DMS153 (cell line): ENCODE measurements at places on chromosomes 13 and 19.

- no peak for DNase-seq
These were observed 16.8 kb downstream of the SPC24 start for GRCh38 chr19:11138601-11139300.

DNA sequence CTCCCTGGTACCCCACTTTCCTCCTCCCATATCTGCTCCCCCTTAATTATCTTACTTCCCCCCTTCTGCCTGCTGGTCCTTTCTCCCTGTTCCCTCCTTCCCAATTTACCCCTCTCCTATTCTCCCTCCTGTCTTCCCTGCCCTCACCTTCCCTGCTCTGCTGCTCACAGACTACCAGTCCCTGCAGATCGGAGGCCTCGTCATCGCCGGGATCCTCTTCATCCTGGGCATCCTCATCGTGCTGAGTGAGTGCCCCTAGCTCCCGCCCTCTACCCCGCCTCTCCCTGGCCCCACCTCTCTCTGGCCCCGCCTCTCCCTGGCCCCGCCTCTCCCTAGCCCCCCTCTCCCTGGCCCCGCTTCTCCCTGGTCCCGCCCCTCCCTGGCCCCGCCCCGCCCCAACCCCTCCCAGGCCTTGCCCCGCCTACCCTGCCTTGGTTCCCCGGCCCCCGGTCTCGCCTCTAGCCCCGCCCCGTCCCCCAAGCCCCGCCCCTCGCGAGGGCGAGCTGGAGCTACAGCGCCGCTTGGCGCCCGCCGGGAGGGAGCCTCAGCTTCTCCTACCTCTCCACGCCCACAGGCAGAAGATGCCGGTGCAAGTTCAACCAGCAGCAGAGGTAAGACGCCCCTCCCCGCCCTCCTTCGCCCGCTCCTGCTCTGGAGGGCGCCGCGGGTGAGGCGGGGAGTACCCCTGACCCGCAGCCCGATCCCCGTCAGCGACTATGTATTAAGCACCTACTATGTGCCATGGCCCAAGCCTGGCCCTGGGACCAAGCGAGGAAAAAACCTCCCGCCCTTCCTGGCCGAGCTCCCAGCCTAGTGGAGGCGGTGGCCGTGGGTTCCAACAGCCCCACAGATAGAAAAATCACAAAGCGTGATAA, 1.9 kb upstream of the FXYD7 start:
- peak; percentile 82 for DNase-seq

GRCh38 chr19:2101417-2102335, 5.0 kb downstream of the IZUMO4 start:
- DNase-seq, result no peak

DNA sequence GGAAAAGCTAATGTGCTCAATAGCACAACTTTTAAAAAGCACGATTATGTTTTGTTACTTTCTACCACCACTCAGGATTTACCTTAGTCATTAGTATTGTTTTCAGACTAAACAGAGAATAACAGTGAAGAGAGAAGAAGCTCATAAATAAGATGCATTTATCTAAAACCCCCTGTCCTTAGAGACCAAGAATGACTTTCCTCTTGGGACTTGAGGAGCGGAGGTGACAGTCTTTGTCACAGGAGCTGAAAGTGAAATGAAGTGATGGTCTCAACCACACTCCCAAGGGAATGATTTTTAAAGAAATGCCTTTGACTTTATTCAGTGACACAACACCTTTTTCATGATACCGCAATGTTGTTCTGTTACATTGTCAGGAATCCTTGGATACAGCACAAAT, 190.6 kb upstream of the NBEA start:
- no peak for DNase-seq

DNA sequence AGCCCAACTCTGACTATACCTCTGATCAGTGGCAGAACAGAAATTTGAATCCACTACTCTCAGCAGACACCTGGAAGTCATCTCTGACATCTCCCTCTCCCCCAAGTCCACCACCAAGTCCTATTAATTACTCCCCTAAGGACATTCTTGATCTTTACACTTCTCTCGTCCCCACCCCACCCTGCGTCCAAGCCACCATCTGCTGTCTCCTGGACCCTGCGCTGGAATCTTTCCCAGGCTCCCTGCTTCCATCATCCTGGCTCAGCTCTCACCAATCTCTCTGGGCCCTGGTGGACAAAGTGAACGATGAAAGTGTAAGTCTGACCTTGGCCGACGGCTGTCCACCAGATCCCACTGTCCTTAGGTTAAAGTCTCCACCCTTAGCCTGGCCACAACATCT, 145.6 kb upstream of the GJB6 start:
- no peak for DNase-seq

DNA sequence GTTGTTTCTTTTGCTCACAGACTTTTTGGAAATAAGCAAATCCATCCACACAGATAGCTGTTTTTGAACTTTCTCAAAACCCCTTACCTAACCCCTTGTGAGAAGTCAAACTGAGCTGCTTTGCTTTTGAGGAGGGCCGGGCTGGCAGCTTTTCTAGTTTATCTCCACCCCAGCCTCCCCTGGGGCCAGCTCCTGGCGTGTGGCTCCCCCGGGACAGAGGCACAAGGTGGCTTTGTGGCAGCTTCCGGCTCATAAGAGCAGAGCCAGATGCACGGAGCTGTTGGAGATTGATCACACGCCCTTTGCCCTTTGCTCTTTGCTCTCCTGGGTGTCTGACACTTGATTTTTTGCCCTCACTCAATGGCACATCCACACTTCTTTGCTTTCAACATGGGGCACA, 24.9 kb upstream of the RNF113B start:
- DNase-seq, result peak; percentile 26

DNA sequence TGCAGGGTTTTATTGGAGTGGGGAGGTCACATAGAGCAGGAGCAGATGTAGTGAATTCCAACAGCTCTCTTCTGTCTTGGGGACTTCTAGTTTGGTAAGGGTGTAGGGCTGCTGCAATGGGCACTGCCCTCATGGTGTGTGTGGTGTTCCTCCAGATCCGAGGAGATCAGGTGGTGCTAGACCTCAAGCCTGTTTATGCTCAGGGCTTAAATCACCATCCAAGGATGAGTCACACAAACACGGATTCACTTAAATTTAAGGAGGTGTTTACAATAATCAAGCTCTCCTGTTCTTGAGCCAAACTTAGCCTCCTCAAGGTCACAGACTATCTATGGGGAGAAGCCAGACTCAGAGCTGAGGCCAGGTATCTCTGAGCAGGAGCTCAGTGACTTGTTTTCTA, 23.0 kb downstream of the HS6ST3 start:
- no peak for DNase-seq

DNA sequence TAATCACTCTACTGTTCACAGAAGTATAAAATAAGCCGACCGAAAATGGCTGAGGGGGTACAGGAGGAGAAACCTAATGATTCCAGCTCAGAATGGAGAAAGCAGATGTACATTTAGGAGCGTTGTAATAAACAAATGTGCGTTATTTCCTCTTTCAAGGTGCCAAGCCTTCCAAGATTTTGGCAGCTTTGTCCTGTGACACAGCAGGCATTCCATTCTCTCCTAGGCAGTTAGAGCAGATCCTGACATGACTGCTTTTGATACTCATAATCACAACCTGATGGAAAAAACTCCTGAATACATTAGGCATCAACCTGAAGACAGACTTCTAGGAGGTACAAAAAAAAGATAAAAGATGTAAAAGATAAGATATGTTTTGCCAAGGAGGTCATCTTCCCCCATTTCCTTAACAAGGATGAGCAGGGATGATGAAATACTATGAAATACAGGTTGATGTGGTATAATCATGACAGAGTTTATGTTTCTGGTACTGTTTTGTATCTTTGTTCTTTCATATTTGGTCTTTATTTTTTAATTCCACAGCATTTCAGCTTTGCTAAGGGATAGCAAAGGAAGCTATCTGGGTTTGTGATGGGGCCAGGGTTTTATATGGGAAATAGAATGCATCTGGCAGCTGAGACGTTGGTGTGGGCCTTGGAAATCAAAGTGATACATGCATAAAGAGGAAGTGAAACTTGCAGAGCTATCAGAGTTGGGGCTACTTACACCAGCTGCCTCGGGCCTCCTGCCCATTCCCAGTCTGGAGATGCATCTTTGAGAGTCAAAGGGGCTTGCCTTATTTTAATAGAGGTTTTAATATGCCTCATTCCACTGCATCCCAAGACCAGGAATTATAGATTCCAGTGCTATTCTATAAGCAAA, 222.5 kb downstream of the OXGR1 start:
- DNase-seq, result no peak

DNA sequence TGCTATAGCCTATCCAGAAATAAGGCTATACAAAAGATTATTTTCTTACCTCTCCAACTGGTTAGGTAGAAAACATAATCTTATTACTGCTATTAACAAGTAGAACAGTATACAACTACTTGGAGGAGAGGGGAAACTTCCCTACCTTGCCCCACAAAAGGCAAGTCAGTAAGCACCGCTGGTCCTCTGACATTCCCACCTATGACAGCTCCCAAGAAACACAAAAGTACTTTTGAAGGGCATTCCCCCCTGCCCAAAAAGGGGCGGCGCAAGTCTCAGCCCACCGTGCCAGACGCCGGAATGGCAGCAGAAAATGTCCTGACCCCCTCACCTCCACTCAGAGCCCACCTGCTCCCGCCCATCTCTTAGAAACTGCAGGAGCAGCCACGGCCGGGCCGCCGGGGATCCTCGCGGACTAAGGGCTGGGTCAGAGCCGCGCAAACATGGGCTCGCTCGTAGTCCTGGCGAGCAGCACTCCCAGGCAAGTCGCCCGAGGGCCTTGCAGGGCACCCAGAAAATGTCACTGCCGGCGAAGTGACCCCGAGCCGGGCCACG, 437 bp downstream of the SUCLA2 start:
- no peak for DNase-seq

GRCh38 chr19:1265615-1266128, 3.5 kb upstream of the CIRBP start:
- DNase-seq, result no peak

DNA sequence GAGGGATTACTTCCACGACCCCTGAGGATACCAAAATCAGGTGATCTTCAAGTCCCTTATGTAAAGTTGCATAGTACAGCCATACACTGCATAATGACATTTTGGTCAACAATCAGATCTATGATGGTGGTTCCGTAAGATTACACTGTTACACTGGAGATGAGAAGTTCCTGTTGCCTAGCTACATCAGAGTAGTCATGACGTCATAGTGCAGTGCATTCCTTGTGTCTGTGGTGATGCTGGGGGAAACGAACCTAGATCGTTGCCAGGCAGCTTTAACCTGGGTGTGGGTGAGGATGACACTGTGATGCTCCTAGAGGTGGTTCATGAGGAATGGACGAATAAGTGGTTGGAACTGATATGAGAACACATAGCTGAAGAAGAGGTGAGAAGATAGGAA, 9.1 kb downstream of the ZNF610 start:
- no peak for DNase-seq

- DNase-seq, result no peak
These were observed 2747.8 kb downstream of the PCDH9 start for GRCh38 chr13:64482373-64482772.

GRCh38 chr19:2517881-2518601, 42.1 kb downstream of the GADD45B start:
- no peak for DNase-seq

DNA sequence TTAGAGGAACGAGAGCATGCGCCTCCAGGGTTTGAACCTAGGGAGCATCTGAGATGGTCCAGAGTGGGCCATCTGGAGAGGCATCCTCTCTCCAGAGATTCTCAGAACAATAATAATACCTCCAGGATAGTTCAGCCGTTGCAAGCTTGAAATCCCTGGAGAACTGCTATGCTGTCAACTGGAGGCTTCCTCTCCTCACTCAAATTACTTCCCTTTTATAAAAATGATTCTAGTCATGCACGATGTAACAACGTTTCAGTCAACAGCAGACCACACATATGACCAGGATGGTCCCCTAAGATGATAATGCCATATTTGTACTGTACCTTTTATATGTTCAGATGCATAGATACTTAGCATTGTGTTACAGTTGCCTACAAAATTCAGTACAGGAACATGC, 108.7 kb downstream of the SHISA2 start:
- no peak for DNase-seq

DNA sequence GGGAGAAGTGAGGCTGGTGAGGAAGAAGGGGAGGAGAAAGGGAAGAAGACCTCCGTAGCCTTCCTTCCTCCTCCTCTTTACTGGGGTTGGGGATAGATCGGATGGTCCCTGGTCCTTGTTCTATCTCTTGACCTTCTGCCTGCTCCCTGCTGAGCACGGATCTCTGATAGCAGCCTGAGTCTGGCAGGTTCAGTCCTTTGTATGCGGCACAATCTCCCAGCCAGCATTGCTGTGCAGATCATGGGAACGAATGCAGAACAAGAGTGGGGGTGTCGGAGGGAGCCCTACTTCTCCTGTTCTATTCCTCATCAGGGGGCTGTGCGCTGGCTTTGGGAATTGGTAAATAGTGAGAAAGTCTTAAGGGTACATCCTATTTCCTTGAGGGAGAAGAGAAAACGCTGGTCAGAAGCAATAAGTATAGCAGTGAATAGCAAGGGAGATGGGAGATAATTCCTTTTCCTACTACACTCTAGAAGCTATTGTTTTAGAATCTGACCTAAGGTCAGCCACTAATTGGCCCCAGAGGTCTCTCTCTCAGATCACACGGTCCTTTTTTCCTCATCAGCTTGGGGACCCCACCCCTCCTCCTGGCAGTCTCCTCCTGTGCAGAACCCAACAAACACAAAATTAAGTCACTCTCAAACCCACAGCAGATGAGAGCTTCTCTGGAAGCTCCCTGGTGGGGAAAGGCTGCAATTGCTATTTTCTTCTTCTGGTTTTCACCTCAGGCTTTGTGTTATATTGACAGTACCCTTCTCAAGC, 41.0 kb downstream of the KL start:
- no peak for DNase-seq

- no peak for DNase-seq
These were observed 186.8 kb upstream of the SOX1 start for GRCh38 chr13:111880185-111880584.

DNA sequence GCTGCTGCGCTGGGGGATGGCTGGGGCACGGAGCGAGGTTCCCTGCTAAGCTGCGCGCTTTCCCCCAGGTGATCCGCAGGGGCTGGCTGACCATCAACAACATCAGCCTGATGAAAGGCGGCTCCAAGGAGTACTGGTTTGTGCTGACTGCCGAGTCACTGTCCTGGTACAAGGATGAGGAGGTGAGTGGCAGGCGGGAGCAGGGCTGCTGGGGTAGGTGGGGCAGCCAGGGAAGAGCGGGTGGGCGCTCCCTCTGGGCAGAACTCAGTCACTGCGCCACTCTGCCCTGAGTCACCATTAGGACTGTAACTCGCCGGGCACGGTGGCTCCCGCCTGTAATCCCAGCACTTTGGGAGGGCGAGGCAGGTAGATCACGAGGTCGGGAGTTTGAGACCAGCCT, 23.8 kb downstream of the TMED1 start:
- no peak for DNase-seq

DNA sequence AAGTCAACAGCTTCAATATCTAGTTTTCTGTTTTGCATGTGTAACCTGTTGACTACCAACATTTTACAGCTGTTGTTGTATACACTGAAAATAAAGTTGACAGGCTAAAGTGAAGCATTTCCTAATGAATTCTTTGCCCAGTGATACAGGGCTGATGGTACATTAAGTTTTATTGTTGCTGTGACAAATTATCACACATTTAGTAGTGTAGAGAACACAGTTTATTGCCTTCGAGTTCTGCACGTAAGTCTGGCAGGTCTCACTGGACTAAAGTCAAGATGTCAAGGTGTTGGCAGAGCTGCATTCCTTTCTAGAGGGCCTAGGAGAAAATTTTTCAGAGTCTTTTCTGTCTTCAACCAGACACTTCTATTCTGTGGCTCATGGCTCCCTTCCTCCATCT, 184.2 kb downstream of the SLITRK6 start:
- no peak for DNase-seq
